ENCODE measurements at places on chromosomes 1 and 21.

DNA sequence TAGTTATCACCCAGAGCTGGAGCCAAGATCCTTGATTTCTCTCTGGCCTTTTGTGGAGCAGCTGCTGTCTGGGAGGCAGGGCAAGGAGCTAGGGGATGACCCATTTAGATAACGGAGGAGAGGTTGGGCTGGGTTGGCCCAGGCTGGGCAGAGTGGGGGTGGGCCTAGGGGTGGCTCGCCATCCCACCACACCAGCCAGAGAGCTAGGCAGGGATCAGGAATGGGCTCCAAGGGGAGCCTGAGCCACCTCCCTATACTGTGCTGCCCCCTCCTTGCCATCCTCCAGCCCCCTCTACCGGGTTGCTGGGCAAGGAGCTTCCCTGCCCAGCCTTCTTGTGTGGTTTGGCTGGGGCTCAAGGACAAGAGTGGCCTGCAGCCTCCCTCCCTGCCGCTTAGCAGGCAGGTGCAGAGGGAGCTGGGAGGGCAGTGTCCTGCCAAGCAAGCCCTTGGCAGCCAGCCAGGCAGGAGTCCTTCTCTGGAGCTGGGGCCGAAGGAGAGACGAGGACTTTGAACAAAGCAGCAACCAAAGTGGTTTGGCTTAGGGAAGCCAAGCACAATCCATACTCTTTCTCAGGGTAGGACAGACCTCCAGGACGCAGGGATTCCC lies 4.1 kb downstream of the NUAK2 start:
- peak overlapping the region; percentile 72 for H3K27ac ChIP-seq
- no peak for DNase-seq
- H3K36me3 ChIP-seq: no peaks in the 10 kb centered on the region
- H3K4me1 ChIP-seq: peaks cover 63% of the 10 kb centered on the region
- no peaks in the 10 kb centered on the region for H3K27me3 ChIP-seq

DNA sequence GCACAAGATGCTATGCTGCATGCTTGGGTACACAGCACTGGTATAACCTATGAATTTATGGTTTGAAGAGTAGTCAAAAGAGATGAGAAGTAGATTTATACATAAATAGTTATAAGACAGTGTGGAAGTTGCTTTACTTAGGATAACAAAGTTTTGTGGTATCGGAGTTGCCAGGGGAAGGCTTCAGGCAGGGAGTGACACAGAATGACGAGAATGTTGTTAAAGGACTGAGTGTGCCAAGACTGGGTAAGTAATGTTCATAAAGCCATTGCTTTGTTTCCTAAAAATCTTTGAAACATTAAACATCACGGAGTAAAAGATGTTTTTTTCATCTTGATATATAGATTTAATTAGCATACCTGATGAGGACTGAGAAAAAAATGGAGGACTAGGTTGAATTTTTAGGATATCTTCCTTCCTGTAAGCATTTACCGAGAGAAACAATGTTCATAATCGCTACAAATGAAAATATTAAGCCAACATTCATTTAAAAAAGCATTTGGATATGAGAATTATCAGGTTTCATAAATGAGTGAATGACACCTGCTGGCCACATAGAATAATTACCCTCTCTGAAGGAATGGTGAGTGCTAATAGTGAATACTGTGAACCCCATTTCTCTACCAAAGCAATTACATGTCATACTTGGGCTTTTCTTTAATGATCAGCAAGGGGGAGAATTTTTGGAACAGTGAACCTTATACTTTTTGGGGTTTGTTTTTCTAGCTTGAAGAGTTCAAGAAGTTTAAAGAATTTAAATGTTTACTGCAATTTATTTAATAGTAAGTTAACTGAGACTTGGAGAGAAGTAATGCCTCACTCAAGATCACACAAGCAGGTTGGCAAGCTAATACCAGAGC lies 28.4 kb downstream of the EXTL2 start:
- no peaks in the 10 kb centered on the region for H3K27me3 ChIP-seq
- H3K27ac ChIP-seq: no peak overlapping the region
- no peaks in the 10 kb centered on the region for H3K36me3 ChIP-seq
- H3K4me1 ChIP-seq: no peaks in the 10 kb centered on the region

DNA sequence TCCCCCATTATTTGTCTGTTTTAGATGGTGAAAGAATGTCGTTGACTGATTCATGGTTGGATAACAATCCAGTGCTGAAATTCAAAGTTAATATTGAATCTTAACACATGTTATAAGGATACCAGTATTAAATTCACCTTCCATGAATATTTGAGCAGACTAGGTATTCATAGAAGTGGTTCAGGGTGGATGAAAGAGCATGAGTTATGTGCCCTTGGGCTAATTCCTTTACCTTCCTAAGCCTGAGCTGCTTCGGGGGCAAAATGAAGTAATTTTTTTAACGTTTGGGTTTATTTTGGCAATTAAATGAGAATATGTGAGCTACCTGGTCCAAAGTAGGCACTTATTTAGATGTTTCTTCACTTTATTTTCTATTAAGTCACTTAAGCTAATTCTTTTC lies 2.7 kb upstream of the PLPPR5 start:
- no peak for DNase-seq
- H3K36me3 ChIP-seq: no peaks in the 10 kb centered on the region
- no peak overlapping the region for H3K4me3 ChIP-seq
- H3K27me3 ChIP-seq: peaks cover 13% of the 10 kb centered on the region

DNA sequence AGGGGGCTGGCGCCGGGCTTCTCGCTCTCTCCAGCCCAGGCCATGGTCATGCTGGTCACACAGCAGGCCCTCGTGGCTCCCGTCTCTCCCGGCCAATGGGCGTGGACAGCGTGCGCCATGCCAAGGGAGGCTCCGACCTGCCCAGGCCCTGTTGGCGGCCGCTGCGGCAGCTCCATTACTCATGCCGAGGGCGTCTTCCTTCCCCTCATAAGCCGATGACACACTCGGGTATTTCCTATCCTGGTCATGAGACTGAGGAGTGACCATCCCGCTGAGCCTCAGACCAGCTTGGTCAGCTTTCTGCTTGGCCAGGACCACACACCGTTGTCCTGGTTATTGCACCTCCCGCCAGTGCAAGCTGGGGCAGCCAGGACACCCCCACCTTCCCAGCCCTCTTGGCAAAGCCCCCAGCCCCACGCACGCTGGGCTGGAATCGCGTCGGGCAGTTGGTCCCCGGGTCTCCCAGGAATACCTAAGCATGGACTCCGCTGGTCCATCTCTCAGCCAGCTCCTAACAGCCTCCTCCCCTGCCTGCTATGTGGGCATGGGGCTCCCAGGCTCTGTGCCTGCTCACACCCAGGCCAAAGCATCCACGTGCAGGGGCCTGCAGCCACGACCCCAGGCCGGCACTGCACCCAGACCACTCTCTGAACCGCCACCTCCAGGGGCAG lies 49.8 kb downstream of the ARHGEF16 start:
- no peak overlapping the region for H3K4me3 ChIP-seq
- no peak overlapping the region for H3K27ac ChIP-seq
- peak; percentile 69 for DNase-seq
- peaks cover 25% of the 10 kb centered on the region for H3K4me1 ChIP-seq
- no peaks in the 10 kb centered on the region for H3K27me3 ChIP-seq

DNA sequence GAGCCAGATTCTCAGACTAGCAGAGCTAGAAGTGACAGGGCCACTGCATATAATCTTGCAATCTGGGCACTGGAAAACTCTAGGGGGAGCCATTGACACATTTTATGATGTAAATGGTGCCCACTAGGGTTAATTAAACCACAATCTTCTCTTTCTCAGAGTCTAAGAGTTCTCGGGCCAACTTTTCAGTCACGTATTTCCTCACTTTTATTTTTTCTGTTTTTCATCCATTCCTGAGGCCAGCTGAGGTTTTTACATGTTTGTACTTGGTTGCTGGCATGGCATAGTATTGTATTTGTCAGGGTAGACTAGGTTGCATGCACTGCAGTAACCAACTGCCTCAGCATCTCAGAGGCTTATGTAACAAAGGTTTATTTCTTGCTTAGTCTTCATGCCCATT lies 138.2 kb downstream of the ZNF326 start:
- no peaks in the 10 kb centered on the region for H3K36me3 ChIP-seq
- no peak overlapping the region for H3K27ac ChIP-seq
- peaks cover 7% of the 10 kb centered on the region for H3K27me3 ChIP-seq
- H3K4me1 ChIP-seq: no peaks in the 10 kb centered on the region

DNA sequence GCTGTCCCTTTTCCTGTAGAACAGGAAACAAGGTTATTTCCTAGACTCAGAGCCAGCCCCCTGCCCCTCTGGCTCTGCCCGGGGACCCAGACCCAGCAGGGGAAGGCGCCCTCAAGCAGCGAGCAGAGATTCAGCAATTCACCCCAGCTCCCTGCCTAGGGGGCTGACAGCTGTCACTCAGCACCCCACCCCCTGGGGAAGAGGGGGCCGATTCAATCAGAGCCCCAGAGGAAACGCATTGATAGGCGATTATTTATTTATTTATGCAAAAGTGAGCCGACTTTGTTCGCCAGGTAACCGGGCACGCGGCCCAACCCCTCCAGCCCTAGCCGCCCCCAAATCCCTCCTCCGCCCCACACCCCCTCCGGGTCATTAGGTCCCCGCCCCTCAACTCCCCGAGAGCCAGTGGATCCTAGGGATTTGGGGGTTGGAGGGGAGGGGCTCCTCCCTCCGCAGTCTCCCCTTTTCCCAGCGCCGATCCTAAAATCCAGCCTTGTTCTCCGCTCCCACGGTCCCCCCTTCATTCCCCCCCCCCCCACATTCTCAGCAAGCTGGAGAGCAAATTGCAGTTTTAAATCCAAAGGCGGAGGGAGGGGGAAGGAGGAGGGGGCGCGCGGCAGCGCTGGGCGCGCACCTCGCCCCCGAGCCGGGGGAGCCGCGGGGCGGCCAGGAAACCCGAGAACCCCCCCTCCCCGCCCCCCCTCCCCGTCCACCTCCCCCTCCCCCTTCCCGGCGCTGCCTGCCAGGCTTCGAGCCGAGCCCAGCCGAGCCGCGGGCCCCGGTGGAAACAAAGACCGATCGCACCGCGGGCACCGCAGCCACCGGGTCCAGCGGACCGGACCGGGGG lies 1.3 kb downstream of the AHDC1 start:
- H3K27me3 ChIP-seq: no peaks in the 10 kb centered on the region
- peak overlapping the region; percentile 86 for H3K4me3 ChIP-seq
- DNase-seq: no peak
- peaks cover 2% of the 10 kb centered on the region for H3K36me3 ChIP-seq
- peaks cover 55% of the 10 kb centered on the region for H3K4me1 ChIP-seq

DNA sequence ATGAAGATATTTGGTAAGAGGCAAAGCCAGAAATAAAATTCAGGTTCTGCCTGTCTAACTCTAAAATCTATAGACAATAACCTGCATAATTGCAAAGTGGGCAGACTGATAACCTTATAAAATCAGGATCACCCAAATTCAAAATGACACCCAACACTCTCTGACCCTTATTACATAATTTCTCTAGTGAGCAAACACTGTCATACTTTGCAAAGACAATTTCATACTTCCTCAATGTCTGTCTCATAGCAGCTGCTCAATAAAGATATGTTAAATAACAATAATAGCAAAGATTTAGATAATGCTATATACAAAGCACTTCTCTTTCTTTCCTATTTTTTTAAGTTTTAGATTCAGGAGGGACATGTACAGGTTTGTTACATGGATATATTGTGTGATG lies 118.5 kb downstream of the UCHL5 start:
- no peak for DNase-seq
- no peaks in the 10 kb centered on the region for H3K4me1 ChIP-seq
- no peaks in the 10 kb centered on the region for H3K36me3 ChIP-seq
- 0 out of 2 replicates have a peak, but pooled peaks cover 3% of the 10 kb centered on the region for H3K27me3 ChIP-seq
- no peak overlapping the region for H3K4me3 ChIP-seq

DNA sequence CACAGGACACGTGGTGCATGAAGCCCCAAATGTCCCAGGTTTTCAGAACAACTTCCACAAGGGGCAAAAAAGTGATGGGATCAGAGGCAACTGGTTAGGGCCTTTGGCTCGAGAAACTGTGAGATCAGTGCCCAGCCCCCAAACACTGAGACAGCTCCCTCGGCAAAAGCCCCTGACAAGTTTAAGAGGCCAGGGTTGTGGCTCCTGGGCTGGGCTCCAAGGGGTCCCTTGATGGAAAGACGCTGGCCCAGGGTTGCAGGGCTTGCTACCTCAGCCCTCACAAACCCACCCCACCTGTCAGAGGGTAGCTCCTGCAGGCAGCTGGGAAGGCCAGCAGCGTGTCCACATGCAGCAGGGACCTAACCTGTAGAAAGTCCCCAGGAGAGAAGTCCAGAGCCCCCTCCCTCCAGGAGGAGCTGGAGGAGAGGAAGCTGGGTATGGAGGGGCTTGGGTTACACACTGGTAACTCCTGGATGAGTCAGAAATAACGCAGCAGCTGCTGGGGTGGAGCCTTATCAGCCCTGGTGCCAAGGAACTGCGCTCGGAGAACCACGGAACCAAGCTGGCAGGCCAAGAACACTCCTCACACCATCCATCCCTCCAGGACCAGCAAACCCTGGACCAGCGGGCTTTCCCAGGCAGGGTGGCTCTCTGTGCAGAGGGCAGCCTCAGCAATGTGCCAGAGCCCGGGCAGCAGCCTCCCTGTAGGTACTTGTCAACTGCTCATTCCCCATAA lies 37.5 kb downstream of the CTNNBIP1 start:
- no peak overlapping the region for H3K4me3 ChIP-seq
- H3K27me3 ChIP-seq: no peaks in the 10 kb centered on the region
- no peak for DNase-seq
- H3K27ac ChIP-seq: no peak overlapping the region

DNA sequence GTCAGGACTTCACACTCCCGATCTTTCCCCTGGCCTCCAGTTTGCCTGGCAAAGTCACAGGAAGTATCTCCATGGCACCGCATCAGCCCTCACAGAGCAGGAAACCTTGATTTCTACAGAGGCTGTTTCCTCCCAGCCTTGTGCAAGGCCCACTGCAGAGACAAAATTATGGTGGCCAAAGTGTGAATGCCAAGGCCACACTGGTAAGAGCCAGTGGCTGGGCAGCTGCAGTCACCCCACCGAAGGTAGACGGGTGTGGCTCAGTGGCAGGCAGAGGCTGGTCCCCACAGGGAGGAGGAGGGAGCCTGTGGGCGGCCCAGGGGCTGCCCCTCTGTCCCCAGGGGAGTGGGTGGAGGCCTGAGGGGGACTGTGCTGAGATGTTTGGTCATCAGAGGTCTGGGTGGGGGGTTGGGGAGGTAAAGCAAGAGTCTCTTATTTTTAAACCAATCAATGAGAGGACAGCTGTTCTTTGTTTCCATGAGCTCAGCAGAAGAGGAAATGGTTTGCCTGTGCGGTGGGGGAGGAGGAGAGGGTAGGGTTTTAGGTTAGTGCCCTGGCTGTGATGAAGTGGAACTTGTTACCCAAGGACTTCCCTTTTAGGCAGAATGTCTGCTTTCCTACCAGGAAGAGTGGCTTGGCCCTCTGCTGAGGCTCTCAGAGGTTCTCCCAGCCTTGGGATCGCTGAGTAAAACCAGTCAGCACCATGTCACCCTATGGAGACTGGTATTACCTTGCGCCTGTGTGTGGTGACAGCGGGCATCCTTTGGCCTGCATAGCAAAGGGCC lies 18.0 kb upstream of the BTG2 start:
- H3K4me1 ChIP-seq: no peaks in the 10 kb centered on the region
- peaks cover 3% of the 10 kb centered on the region for H3K27me3 ChIP-seq
- H3K36me3 ChIP-seq: no peaks in the 10 kb centered on the region
- H3K4me3 ChIP-seq: no peak overlapping the region

- H3K4me1 ChIP-seq: no peaks in the 10 kb centered on the region
- no peak overlapping the region for H3K4me3 ChIP-seq
- no peak overlapping the region for H3K27ac ChIP-seq
Measured at GRCh38 chr1:87149241-87150041, 179.2 kb upstream of the LMO4 start.

- no peak overlapping the region for H3K4me3 ChIP-seq
- DNase-seq: no peak
- peaks cover 42% of the 10 kb centered on the region for H3K4me1 ChIP-seq
Measured at GRCh38 chr1:36151845-36152203, 2.5 kb upstream of the TRAPPC3 start.

- no peak overlapping the region for H3K4me3 ChIP-seq
- DNase-seq: no peak
- no peak overlapping the region for H3K27ac ChIP-seq
- no peaks in the 10 kb centered on the region for H3K36me3 ChIP-seq
- no peaks in the 10 kb centered on the region for H3K27me3 ChIP-seq
- no peaks in the 10 kb centered on the region for H3K4me1 ChIP-seq
Measured at GRCh38 chr1:194809665-194810064, 1623.3 kb upstream of the B3GALT2 start.

Measured in Panc1 (cell line).